GM12878 (cell line): ENCODE measurements at places on chromosomes 6 and 20. TPM values are rescaled to one million over a fixed set of nuclear protein-coding genes. Genes with fewer than 3 reads are reported as not detected.

- no peak for DNase-seq
Measured at GRCh38 chr6:21381331-21381963, 212.1 kb upstream of the SOX4 start.

DNA sequence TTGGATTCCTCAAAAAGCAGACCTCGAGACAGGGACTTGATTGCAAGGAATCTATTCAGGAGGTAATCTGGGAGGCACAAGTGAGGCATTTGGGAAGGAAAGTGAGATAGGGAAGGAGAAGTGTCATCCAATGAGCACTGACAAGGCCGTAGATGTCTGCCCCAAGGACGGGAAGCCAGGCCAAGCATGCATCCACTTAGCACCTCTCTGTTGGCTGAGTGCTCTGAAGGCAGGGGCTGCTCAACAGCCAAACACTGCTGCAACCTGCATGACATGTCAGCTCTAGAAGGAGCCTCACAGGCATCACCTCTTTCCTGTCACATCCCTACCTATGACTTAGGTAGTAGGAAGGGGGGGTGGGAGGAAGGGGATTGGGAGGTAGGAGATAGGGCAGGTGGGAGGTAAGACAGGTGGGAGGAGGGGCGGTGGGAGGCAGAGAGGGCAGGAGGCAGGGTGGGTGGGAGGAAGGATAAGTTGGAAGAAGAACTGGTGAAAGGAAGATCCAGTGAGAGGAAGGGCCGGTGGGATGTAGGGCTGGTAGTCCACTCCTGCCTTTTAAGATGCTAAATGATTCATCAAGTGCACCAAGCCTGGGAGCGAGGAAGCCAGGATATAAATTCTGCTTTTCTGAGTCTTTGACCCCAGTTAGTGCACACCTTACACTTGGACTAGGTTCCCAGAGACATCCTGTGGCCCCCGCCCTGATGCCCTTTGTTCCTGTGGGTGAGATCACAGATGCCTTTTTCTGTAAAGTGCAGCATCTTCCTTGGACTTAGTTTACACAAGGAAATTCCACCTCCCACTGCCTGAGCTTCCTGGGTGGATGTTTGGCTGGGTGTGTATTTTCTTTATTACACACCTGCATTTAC, 83.8 kb upstream of the NXT1 start:
- no peak for DNase-seq

DNA sequence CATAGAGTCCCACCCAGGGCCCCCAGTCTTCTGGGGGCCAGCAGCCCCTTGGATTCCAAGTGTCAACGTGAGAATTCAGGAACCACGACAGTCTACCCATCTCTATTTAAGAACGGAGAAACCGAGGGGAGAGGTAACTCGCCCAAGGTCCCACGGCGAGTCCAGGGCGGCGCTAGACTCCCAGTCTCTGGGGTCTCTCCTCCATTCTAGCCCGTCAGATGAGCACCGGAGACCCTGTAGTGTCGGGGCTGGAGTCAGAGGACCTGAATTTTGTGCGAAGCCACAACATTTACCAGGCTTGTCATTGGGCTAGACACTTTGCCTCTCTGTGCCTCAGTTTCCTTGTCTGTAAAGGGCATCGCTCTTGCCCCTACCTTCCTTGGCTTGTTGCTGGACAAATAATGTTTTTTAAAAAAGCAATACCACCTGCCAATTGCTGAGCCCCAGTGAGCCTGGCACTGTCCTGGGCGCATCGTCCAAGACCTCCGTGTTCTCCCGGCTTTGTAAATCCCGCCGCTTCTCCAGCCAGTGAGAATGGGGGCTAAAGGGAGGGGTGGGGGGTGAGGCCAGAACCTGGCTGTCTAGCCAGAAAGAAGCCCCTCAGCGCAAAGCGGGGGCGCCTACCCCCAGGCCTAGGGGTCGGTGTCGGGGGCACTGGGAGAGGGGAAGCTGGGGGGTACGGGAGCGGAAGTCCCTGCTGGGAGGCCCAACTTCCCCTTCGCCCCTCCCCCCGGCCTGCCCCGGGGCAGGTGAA, 91.7 kb downstream of the NCR2 start:
- DNase-seq: no peak

DNA sequence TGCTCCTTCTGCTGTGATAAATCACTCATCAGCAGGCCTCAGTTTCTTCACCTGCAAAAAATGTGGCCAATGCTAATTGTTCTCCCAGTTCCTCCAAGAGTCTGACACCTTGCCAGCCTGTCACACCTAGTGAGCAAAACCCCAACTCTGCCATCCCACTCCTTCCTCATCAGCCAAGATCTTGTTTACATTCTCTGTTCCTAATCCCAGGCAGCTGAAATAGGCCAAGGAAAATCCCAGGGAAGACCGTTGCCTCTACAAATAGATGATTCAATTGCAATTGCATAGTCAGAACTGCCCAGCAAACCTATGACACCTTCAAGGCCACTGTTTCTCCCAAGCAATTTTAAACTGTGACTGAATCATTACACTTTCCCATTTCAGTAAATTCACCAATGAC, 78.7 kb downstream of the GMDS start:
- DNase-seq: no peak

DNA sequence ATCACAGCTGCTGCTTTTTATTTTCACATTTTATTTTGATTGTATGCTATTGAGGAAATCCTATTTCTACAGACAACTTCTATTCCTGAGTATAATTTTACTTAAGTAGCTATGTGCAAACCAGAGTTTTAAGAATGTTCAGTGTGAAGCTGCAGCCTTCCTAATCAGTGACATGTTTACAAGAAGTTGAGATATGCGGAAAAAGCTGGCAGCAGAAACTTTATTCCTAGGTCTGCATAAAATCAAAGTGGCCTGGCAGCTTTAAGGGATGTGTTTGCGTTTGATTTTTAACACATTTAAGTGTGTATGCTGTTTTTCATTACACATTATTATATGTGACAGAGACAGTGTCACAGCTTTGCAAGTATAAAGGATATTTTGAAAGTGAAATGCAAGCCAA, 26.3 kb downstream of the MAPK14 start:
- DNase-seq: no peak

DNA sequence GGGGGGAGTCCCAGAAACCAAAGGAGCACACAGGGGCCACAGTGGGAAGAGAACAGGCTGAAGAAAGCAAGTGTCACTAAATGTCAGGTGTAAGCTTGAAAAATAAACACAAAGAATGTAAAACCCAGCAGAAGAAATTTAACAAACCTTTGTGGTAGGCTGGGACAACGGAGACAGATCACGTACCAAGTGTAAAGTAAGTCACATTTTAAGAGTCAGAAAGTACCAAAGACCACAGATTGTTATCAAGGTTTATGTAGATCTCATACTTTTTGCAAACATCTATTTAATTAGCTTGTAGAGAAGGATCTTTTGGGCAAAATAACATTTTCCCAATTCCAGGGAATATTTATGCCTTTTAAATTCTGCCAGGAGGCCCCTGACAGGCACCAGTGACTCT, 1.6 kb downstream of the CLIC5 start:
- no peak for DNase-seq

GRCh38 chr6:37062424-37062823, 57.0 kb downstream of the FGD2 start:
- no peak for DNase-seq

DNA sequence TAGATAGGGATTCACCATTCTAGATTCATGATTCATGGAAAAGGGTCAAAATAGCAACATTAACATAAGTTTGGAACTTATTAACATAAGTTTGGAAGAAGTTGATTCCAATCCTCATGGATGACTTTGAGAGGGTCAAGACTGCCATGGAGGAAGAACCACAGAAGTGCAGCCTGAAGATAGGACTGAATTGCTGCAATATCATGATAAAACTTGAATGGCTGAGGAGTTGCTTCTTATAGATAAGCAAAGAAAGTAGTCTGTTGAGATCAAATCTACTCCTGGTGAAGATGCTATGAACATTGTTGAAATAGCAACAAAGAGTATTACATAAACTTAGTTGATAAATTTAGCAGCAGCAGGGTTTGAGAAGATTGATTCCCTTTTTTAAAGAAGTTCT, 62.2 kb downstream of the GMDS start:
- DNase-seq: no peak

Gene MYBL2
- 213 and 216 TPM in 2 replicates for polyA plus RNA-seq

DNA sequence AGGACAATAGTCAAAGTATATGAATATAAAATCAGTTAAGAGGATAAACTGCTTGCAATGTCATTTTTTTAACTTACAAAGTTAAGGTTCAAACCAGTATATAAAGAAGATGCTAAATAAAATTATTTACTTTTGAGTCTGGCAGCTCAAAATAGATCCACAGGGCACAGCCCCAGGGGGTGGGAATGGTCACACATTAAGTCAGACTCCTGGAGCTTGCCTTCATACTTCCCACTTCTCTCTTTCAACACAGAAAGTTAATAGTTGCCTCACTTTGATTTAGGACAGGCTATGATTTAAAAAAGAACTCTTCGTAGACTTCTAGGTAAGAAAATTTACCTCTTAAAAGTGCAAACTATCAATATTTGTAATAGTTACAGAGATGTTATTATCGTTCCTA, 158.3 kb upstream of the RUNX2 start:
- DNase-seq: no peak

Gene GMDS
- 26.0 and 28.3 TPM in 2 replicates for polyA plus RNA-seq

DNA sequence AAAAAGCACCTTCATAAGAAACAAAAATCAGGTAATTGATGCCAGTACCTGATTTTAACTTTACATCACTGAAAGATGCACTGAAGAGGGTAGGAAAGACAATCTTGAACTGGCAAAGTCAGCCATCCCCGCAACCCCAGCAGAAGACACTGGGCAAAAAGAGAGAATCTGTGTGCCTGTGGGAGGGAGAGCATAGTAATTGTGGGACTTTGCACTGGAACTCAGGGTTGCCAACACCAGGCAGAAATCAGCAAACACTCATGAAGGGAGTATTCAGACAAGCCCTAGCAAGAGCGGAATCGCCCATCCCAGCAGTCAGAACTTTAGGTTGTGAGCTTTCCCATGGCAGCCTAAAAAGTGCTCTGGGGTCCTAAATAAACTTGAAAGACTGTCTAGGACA, 344.6 kb upstream of the GJE1 start:
- no peak for DNase-seq

Gene C6orf58
- 0.10 TPM in 1 of 2 replicates, not detected in the other for polyA plus RNA-seq

DNA sequence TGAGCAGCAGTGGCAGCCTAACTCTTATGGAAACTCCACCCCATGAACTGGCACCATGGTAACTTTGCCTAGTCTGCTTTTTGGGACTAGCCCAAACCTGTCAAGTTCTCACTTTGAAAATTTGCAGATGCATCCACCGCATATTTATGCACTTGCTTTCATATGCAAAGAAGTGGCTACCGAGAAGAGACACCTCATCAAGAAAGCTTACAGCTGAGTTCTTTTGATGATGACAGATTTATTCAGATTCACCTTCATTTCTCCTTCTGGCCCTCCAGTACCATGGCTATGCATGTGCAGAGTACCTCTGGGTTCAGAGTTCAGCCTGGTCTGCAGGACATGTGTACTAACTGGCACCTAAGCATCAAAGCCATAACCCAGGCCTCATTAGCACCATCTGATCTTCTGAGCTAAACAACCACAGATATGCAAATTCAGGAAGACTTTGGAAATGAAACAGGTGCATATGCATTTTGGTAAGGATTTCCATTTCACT, 154.3 kb upstream of the TENT5A start:
- peak; percentile 44 for DNase-seq

DNA sequence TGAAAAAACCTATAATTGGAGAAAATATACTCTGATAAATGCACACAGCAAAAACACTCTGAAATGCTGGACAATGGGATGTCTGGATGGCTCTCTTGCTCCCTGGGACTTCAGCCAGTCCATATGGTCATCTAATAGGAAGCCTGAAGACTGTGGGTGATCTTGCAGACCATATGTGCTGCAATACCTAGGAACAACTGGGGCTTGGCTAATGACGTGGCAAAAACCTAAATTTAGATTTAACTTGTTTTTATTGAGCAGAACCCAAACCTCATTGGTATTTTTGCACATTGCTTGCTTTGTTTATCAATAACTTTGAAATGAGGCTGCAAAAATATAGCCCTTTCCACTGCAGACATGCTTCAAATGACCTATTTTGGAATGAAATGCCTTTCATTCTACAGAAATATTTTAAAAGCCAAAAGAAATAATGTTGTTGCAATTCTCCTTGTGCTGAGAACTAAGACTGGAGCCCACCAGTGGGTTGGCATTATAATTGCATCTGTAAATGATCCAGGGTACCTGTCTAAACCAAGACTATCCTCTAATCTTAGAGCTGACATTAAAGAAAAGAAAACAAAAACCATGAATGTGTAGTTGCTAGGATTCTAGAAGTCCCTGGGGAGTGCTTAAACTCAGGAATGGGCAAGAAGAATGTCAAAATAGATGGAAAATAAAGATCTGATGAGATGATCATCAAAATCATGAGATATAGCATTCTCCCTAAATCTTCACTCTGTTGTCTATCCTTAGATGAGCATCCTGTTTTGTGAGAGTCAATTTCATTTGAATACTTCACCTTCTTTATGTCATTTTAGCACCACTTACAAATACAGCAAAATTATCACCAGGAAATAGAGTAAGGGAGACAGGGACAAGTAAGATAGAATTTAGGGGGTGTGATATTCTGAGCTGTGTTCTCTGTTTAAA, 152.1 kb upstream of the RIMS1 start:
- DNase-seq: no peak

DNA sequence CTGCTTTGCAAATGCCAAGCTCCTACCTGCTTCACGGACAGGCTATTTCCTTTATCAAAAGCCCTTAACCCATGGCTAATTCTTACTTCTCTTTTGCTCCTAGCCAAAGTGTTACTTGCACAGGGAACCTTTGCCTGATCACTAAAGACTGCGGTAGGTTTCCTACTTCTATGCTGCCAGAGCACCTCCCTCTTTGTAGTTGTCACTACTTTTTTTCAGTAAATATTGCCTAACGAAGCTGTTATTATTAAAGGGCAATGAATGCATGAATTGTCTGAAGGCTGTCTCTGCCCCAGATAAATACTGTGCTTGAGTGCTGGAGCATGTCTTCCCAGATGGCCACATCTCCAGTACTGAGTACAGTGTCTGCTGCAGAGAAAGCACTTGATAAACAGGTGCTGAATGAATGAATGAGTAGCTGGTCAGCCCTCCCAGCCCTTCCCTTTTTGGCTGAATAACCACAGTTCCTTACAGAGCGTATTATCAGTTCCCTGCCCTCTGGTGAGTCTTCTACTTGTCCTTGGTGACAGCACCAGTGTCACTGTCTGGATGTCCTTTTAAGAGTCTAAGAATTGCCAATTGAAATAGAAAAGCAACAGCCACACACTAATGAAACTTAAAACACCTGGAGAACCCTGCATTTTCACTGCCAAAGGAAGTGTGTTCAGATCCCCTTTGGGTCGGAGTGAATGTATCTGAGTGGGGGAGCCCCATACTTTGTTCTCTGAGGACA, 73.6 kb upstream of the TRAF3IP2 start:
- no peak for DNase-seq

Gene TUBB1
- 0.15 and 0.20 TPM in 2 replicates for polyA plus RNA-seq

GRCh38 chr6:99458319-99458718, 33.2 kb upstream of the PNISR start:
- DNase-seq: no peak

Gene RNF5
- polyA plus RNA-seq: 114 and 118 TPM in 2 replicates

Gene MSH5
- 17.6 and 25.8 TPM in 2 replicates for polyA plus RNA-seq

DNA sequence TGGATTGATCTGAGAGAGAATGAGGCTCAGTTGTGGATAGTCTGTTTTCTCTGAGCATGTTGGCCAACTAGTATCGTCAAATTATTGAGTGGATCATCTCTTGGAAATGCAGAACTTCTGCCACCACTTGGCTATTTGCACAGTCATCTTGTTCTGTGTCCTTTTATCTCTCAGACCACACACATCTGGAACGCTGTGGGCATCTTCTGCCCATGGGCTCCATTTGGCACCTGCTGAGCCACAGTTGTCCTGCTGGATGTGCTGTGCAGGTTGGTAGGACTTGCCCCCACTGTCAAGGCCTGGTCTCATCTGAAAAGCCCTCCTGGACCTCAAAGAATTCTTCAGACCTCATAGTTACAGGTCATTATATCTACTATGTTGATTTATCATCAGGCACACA, 16.7 kb upstream of the C20orf144 start:
- no peak for DNase-seq
